ENCODE measurements at places on chromosomes 7 and 10.

DNA sequence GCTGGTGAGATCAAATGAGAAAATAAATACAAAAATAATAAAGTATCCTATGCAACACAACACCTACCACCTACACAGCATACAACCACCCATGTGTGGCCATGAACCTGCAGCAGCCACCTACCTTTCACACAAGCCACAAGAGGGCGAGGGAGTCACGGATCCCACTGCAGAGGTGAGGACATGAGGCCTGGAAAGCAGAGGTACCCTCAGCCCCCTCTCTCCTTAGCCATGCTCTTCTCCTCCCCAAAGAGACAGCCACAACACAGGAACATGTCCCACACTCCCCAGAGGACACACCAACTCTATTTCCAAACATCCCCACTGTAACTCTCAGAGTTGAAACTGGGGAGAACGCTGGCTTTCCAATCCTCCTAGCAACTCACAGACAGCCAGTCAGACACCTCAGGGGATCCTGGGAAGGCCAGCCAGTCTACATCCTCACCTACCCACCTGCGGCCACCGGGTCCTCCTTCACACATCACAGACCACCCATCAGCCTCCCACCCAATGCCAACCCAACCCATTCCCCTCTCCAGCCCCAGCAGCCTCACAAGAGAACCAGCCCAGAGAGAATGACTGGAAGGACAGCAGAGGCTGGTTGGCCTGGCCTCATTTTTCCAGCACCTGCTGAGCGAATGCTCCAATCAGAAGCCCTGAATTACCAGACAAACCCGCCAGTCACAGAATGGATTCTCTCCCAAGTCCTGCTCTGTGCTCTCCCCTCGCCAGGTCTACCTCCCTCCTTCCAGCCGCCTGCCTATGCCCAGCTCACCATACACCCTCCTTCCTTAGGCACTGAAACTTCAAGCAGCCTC, 18.4 kb downstream of the DLG5 start:
- H3K27ac ChIP-seq, result no peak overlapping the region
- H3K36me3 ChIP-seq, result no peaks in the 10 kb centered on the region
- no peaks in the 10 kb centered on the region for H3K27me3 ChIP-seq
- peaks cover 5% of the 10 kb centered on the region for H3K4me1 ChIP-seq

- no peaks in the 10 kb centered on the region for H3K27me3 ChIP-seq
- H3K4me3 ChIP-seq, result no peak overlapping the region
- no peak overlapping the region for H3K27ac ChIP-seq
- DNase-seq, result no peak
- peaks cover 7% of the 10 kb centered on the region for H3K36me3 ChIP-seq
Observed at GRCh38 chr7:50618281-50618680, 53.1 kb upstream of the DDC start.

DNA sequence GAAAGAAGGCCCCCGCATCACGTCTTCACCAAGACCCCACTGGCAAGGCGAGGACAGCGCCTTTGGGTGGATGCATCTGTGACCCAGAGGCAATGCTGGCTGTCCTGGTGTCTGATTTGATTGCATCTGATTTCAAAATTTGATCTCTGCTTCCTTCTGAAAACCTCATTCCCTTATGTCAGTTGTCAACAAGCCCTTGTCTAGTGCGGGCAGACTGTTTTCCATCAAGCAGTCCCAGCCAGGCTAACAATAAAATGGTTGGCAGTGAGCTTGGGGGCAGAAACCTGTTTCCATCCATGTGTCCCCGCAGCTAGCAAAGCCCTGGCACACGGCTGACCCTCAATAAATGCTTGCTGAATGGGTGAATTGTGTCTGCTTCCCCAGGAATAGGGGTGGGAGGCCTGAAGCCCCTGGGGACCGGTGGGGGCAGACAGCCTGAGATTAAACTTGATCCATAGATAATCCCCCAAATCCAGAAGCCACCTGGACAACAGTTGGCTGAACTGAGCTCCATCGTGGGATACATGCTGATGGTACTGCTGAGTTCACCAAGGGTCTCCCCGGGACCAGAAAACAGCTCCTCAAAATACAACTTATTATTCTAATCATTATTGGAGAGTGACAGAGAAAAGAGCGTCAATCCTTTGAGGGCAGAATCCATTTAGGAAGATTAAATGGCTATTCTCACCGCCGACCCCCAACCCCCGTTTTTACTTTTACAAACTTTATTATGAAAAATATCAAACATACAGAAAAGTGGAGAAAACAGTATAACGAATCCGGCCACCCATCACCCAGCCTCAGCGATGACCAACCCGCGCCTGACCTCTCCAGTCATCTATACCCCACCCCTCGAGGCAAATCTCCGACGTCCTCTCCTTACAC, 912 bp upstream of the DUSP5 start:
- no peaks in the 10 kb centered on the region for H3K36me3 ChIP-seq
- peaks cover 12% of the 10 kb centered on the region for H3K4me1 ChIP-seq
- H3K4me3 ChIP-seq, result peak overlapping the region; percentile 74
- H3K27ac ChIP-seq, result no peak overlapping the region

DNA sequence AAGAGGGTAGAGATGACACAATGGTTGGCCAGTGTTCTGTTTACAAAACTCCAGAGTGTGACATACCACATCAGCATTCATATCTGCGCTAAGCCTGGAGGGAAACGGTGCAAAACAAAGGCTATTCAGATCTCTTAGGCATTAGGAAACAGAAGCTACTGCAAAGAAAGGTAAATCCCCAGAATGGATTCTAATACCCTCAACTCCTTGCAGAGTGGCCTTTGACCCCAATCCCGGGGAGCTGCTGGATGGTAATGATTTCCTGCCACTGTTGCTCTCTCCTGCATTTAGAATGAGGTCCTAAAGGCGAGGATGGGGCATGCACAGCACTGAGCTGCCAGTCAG, 65.2 kb downstream of the AOAH start:
- H3K4me3 ChIP-seq, result no peak overlapping the region
- no peaks in the 10 kb centered on the region for H3K36me3 ChIP-seq
- no peak overlapping the region for H3K27ac ChIP-seq
- DNase-seq, result no peak
- H3K4me1 ChIP-seq, result peaks cover 3% of the 10 kb centered on the region

DNA sequence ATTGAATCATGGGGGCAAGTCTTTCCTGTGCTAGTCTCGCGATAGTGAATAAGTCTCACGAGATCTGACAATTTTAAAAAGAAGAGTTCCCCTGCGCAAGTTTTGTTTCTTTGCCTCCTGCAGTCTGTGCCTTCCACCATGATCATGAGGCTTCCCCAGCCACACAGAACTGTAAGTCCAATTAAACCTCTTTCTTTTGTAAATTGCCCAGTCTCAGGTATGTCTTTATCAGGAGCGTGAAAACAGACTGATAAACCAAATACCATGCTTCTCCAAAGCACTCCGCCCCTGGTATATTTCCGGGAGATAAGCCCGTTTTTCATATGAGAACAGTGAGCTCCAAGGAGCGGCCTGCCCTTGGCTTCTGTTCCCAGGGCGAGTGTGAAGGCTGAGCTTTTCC, 118.9 kb downstream of the EVX1 start:
- 0 out of 2 replicates have a peak, but pooled peaks cover 1% of the 10 kb centered on the region for H3K4me1 ChIP-seq
- no peak overlapping the region for H3K27ac ChIP-seq
- no peak for DNase-seq
- no peaks in the 10 kb centered on the region for H3K27me3 ChIP-seq
- no peaks in the 10 kb centered on the region for H3K36me3 ChIP-seq

DNA sequence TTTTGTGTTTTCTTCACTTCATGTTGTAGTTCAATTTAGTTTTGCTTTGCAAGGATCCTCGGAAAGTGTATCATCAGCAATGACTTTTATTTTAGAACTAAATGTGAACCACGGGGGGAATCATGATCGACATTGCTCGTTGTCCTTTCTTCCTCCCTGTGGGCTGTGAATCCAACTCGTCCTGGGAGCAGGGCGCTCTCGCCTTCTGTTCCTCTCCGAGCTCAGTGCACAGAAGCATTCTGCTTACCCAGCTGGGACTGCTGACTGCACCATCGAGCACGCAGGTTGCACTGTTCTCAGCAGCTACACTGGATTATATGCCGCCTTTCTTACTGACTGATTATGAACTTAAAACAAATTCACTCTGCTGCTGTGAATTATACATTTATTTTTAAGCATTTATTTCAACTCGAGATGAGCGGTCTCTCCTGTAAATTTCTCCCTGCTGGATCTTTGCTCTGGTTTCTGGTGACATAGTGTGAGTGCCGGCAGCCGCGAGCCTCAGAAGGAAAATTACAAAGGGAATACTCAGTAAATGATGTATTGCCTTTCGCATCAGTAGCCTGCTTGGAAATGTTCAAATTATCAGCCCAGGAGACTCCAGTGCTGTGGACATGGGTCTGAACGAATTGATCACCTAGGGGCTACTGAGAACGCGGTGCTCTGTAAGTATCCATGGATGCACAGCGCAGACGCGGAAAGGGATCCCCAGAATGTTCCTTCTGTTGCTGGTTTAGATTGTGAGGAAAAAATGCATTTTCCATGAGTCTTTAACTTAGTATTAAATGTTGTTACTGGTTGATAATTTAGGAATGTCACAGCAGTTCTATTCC, 92.6 kb downstream of the PTPRE start:
- H3K36me3 ChIP-seq, result no peaks in the 10 kb centered on the region
- H3K27me3 ChIP-seq, result no peaks in the 10 kb centered on the region
- no peak for DNase-seq

DNA sequence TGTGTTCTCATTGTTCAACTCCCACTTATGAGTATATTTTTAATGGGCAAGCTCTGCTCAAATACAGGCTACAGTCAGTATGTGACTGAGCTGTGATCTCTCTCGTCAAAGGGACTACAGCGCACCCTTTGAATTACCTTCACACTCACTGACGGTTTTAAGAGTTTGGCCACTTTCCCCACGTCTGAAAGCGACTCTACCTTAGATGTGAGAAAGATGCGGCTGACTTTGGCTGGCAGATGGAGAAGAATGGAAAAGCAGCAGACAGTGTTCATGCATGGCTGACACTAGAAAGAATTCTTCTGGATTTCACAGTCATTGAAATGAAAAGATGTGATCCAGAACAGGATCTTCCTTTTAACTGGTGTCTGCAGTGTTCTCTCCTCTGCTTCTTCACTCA, 2.0 kb upstream of the ATRNL1 start:
- H3K27me3 ChIP-seq, result no peaks in the 10 kb centered on the region
- peaks cover 2% of the 10 kb centered on the region for H3K4me1 ChIP-seq
- H3K4me3 ChIP-seq, result no peak overlapping the region
- H3K36me3 ChIP-seq, result no peaks in the 10 kb centered on the region
- no peak overlapping the region for H3K27ac ChIP-seq
